Ascending aorta (tissue), 2 donors: ENCODE measurements at places on chromosomes 13 and 19.

DNA sequence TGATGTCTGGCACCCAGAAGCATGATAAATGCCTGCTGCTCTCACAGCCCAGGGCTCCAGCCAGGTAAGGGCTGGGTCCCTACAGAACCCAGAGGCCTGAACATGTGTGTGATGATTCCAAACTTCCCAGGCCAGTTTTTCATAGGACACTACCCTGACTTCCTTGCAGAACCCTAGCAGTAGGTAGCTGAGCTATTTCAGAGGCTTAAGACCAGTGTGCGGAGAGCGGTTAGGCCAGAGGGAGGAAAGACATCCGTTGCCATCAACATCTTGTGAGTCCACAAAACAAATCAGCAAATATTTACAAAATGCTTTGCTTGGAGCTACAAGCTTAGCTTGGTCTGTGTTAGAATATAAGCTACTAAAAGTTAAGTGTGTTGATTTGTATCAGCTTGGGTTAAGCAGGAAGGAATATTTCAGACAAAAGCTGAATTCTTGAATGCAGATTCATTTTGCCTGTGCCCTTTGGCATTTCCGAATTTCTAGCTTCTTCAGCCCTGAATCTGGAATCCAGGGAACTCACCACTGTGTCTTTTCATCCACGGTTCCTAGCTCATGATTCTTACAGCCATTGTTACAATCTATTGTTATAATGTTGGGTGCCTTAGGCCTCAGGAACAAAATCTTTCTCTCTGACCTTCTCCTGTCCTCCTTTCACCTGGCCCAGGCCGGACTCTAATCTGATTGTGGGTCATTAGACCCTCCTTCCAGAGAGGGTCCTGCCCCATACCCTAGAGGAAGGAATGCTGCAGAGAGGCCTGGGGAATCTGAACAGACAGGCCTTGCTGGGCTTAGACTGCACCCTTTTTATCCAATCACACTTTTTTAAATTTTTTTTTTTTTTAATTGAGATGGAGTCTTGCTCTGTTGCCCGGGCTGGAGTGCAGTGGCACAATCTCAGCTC, 12.4 kb downstream of the RAB20 start:
- DNase-seq: no peak

- DNase-seq: no peak
These were observed 11.1 kb downstream of the TEX101 start for GRCh38 chr19:43425567-43426392.

DNA sequence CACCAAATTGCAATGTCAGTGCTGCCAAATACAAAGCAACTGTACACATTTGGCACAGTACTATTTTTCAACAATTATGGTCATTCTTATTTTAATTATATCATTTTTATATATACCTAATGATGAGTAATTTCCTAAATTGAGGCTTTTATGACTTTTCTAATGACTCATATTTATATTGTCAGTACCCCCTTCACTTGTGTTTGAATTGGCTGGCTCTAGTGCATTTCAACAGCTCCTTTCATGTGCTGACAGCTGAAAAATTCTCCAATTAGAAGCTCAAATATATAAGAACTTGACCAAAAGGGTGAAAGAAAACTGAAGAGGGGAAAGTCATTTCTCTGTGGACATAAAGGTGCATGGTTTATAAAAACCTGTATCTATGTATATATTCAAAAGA, 263.3 kb downstream of the SLITRK1 start:
- DNase-seq: no peak

DNA sequence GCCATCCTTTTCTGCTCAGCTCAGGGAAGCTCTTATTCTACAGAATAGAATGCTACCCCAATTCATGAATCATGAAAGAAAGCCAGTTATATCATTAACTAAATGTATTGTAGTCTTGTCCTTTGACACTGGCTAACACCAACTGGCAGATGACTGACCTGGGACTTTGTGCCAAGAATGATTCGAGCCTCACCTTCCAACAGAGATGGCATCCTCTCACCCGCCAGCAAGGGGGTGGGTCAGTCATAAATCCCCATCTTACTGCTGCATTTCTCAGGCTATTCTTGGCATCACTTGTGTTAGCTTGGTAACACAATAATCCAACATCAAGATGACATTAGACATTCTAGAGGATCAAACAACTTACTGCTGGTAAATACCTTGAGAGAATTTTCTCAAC, 1239.8 kb upstream of the MIR17HG start:
- DNase-seq: no peak

DNA sequence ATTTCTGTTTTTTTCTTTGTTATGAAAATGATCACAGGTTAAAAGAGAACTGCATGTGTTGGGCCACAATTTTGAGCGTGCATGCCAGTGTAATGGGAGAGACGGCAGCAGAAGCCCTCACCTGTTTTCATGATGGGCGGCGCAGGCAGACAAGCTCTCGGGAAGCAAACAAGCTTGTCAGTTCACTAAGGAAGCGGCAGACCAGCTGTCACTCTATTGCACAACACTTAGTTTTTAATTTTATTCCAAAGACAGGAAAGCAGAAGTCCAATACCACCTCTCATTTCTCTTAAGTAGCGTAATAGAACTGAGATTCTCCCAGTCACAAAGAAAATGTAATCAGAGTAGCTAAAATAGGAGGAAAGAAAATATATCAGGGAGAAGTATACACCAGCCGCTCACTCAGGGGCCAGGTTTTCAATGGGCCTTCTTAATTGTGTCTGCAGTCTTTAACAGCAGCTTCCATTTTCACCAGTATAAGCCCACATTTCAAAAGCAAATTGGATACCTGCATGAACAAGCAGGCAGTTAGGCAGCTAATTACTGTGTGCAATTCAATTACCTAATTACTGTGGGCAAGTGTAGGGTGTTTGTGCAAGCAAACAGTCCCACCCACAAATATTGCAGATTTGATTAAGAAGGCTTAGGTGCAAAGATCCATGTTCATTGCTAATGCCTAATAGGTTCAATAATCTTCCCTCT, 711.4 kb downstream of the DIAPH3 start:
- DNase-seq: no peak

GRCh38 chr13:25796474-25796873, 255.3 kb downstream of the SHISA2 start:
- no peak for DNase-seq

DNA sequence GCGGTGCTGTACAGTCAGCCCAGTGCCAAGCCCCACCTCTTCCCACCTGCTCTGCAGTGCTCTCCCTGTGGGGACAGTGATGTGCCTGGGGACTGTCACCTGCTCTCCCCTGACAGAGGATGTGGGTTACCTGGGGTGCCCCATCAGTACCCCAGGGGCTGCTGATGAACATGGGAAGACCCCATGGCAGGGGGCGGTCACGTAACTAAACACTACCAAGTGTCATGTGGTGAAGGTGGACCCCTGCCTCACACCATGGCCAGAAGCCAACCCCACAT, 12.7 kb downstream of the KDM4B start:
- DNase-seq: no peak

DNA sequence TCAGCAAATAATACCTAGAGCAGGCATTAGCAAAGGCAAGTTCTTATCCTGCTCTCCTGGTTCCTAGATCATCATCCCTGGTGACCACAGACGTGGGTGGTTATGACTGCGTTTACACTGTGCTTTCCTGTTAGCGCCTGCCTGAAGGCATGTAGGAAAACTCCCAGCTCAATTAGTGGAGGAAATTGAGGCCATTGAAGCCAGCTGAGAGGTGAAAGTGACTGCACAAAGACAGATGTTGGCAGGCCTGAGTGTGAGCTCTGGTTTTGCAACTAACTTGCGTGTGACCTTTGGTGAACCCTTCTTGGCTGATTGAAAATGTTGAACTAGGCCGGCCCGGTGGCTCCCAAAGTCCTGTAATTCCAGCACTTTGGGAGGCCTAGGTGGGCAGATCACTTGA, 17.5 kb upstream of the NWD1 start:
- DNase-seq: no peak
